Glomerular endothelial cell (primary cell): ENCODE measurements at places on chromosomes 7 and 10. TPM values are rescaled to one million over a fixed set of nuclear protein-coding genes. Genes with fewer than 3 reads are reported as not detected.

- no peak for DNase-seq
Observed at GRCh38 chr7:82745820-82746219, 302.2 kb upstream of the CACNA2D1 start.

- DNase-seq, result no peak
Observed at GRCh38 chr7:11831156-11831735, 752 bp downstream of the THSD7A start.

DNA sequence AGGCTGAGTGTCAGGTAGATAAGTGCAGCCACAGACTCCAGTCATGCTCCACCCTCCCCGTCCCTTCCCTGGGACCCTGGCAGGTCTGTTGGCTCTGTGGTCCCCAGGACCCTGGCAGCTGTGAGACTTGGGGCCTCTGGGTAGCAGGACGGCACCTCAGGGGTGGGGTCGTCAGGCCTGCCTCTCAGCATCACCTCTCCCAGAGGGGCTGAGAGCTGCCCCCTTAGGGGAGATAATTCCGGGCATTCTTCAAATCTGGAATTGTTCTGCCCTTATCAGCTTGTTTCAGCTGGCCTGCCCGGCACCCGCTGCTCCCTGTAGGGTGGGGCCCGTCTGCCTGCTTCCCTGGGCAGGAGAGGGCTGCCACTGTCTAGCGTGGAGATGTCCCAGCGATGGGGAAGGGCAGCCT lies 23.3 kb downstream of the PODXL start:
- DNase-seq, result no peak

DNA sequence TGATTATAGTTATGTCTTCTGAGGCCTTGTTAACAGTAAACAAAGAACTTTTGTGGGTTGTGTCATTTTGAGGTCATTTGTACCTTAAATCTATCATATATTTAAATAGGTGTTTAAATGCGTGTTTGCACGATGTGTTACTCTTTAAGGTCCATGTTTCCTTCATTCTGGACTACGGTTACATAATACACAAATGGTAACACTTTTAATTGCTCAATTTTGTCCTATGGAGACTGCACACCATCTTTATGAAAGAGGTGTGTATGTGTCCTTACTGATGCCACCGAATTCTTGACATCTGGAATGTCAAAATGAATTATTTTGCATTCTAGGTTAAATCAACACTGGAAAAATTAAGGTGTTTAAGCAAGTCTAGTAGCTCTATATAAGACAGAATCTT lies 1.7 kb downstream of the PALS2 start:
- DNase-seq, result no peak

DNA sequence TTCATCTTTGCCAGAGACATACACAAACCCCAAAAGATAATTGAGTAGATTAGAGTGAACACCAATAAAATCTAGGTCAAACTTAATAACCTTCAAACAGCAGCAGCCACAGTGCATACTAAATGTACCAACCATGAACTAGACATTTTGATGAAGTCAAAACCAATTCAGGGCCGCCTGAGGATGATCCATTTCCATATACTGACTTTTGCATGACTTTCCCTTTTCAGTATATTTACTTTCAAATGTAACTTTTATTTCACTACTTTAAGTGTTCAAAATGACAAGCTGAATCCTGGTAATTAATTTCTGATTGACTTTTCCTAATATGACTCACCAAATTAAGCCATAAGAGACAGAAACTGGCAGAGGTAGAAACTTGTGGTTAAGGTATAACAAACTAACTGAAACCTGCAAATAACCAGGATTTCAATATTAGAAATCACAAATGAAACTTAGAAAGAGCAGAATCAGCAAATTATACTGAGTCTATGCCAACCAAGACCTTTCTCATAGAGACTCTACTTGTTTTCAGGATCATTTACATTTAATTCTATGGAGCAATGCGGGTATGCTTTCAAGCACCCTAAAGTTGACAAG lies 171.9 kb upstream of the LRRN3 start:
- no peak for DNase-seq

GRCh38 chr7:71633551-71634008 lies 501.6 kb downstream of the GALNT17 start:
- DNase-seq, result no peak

DNA sequence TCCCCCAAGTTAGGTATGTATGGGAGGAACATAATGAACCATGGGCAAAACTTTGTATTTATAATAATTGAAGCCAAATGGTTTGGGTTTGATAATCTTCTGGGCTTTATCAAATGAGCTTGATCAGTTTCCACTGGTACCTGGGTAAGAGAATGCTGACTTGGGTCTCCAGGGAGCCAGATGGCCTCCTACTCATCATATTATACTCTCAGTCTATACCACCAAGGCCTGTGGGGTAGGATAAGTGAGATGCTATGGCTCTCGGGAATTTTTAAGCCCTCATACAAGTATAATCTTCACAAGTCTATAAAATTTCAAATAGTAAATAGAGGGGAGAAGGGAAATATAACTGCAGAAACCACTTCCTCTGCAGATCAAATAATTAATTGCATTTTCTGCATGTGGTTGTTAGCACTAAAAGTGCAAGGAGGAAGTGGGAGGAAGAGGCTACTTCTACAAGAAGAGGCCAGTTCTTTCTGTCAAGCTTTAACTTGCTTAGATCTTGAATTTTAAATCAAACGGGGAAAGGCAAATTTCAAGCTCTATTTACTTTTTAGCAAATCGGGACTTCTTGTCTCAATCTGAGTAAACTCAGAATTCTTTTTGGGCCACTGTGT lies 349.0 kb downstream of the SORCS1 start:
- DNase-seq, result no peak

The MYH16 gene
- total RNA-seq, result 0.12 and 1.3 TPM in 2 replicates

DNA sequence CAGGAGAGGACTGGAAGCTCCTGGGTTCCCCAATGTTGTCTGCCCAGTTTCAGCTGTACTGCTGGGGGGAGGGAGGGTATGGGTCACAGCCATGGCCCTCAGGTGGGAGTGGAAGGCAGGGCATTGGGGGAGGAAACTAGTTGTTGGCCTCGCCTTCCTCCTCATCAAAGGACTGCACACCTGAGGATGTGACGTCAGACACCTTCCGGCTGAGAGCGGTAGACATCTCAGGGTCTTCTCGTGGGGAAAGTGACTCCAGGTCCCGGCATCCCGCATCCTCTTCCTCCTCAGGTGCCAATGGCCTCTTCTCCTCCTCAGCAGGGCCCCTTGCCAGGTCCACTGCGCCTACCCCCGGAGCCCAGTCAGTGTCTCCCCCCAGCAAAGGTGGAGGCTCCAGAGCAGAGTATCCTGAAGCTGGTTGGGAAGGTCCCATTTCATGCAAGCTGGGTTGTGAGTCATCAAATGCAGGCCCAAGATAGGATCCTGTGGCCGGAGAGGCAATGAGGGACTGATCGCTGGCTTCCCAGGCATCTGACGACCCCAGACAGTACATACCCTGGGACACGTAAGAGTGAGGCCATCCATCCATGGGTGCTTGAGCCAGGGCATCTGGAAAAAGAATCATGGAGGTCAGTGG lies 6.0 kb downstream of the FAM131B start:
- no peak for DNase-seq

DNA sequence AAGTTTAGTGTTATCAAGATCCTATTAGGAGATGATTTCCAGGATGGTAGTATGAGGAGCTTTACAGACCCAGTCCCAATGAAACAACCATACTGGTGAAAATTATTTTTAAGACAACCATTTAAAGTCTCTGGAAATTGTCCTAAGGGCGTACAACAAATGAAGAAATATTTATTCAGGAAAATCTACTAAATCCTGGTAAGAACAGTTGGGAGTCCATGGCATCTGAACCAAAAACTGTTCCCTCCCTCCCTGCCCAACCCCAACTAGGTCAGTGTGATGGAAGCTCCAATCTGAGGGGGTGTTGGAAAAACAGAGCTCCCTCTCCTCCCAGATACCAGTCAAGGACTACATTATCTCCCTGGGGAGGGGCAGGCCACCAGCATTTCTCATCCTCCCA lies 74.7 kb upstream of the MKLN1 start:
- DNase-seq, result no peak

GRCh38 chr7:106176414-106177299 lies 64.5 kb upstream of the SYPL1 start:
- DNase-seq, result no peak

- DNase-seq, result no peak
Observed at GRCh38 chr10:12984165-12984747, 17.3 kb downstream of the CCDC3 start.

DNA sequence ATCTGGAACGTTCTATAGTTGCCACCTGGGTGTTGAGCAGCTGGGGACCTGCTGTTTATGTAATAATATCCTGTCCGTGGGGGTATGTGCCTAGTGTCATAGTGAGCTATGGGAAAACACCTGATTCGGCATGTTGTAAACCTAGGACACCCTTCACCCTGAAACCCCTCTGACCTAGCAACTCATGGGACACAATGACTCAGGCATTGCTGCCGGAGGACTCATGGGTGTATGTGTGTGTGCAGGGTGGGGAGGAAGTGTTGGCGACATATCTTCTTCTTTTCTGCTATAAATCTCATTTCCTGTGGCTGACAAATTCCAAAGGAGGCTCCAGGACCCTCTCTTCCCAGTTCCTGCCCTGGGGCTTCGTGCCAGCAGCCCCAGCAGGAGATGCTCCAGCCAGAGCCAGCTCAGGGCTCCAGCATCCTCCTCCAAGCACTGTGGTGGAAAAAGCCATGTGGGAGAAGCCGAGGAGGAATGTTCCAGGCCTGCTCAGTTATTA lies 77.0 kb upstream of the PODXL start:
- no peak for DNase-seq

GRCh38 chr7:12949060-12949931 lies 261.9 kb downstream of the ARL4A start:
- DNase-seq, result no peak

The PIK3AP1 gene
- 0.06 and 0.10 TPM in 2 replicates for total RNA-seq

GRCh38 chr10:45399113-45399512 lies 25.1 kb downstream of the ALOX5 start:
- DNase-seq, result no peak

DNA sequence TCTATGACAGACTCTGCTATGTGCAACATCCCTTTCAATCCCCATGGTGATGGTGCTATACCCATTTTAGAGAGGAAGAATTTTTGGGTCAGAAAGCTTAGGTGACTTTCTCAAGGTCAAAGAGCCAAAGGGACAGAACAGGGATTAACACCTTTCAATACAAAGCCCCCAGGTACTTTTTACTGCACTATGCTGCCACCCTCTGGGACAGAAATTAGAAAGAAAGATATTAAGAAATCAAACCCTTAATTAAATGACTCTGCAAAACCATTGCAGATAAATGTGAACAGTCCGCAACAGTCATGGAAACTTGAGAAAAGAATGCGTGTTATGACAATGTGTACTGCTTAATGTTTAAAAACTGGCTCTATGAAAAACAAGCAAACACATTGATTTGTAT lies 673.7 kb downstream of the MAGI2 start:
- no peak for DNase-seq

DNA sequence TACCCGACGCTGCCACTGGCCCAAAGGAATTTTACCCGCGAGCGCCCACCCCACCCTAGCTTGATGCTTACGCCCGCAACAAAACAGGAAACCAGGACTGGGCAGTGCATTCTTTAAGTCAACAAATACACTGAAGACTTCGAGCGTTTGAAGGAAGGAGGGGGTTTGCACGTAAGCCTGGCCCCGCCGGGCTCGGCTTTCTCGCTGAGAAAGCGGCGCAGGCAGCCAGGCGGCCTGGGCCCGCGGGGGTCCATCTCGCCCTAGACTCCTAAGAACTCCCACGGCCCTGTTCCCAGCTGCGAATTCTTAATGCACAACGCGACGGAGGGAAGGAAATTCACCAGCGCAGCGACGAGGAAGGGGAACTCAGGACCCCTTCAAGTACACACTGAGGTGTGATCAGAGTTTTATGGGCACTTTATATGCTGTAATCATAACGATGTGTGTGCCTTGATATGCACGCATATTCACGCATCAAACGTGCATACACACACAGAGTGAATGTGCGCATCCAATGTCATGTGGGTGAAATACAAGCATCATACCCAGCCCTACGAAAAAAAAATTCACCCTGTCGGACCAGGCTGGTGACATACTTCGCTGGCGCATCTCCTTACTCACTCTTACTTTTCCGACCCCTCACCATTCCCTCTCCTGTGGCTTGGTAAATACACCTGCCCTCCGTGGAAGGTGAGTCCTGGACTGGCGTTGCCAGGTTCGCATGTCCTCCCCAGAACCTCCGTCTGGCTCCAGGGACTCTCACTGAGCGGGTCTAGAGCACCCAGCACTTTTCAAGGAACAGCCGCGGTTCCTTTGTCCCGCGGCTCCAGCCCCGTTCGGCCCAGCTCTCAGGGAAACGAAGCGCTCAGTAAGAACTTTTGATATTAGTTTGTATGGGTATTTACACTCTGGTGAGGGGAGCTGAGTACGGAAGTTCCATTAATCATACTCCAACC lies 5.7 kb upstream of the HOXA13 start:
- no peak for DNase-seq

DNA sequence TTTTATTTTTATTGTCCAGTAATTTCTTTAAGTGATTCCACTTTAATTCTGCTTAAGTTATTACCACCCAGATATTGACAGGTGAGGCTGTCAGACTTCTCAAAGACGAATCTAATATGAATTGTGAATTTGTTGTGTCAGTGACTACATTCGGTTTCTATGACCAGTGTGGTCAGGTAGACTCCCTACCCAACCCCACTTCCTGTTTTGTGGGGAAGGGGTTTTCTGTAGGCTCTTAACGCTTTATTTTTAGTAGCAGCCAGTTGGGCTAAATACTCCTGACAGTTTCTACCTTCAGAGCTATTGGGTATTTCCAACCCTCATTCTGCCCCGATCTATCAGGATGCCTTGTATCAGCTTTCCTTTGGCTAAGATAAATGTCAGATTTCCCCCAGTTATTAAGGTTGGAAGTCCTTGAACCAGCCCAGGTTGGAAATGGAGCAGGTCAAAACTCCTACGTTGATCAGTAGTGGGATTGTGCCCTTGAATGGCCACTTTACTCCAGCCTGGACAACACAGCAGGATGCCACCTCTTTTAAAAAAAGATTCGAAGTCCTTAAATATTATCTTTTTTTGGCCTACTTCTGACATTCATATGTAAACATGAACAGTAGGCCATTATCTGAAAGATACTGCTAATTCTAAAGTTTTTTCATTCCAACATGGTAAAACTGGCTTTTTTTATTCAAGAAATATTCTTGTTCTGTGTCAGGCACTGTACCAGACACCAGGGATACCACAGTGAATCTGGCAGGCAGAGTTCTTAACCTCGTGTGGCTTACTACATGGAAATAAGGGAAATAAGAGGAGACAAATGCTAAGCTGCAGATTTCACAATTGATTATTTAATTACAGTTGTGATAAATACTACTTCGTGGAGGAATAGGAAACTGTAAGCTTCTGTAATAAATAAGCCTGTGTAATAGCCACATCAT lies 133.3 kb upstream of the SAMD8 start:
- no peak for DNase-seq

GRCh38 chr10:114885443-114885842 lies 52.6 kb upstream of the TRUB1 start:
- DNase-seq, result no peak
